Nucleus accumbens (tissue), 56 donors: ENCODE measurements at places on chromosomes 5 and 9.

DNA sequence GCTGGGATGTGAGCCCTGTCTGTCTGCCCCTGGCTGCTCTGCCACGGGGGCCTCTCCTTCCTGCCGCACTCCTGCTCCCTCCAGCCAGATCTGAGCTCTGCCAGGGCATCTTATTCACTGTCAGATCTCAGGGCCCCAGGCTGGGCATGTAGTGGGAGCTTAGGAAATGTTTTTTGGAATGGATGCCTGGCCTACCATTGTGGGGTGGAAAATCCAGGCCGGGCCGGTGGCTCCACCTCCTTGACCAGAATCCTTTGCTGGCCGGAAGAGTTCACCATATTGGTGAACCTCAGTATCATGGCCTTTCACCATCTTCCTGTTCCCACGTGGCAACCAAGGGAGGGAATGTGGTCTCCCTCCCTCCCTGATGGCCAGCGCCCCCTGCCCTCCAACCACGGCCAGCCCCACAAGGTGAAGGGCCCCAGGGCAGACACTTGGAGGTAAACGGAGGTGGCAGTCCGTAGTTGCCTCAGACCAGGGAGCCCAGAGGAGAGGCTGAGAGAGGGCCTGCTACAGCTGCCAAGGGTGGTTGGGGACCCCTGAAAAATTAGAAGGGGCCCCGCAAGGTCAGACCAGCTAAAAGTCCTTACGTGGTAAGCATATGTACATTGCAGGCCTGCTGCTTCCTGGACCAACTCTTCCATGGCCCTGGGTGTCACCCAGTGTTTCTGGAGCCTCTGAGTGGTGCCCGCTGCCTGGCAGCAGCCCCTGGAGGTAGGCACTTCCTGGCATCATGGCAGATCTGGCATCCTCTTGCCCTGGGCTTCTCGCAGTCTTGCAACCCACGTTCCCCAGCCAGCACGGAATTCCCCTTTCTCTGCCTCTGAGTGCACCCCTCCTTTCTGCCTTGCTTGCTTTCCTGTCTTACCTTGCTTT, 153.3 kb downstream of the RGS3 start:
- DNase-seq, result no peak

DNA sequence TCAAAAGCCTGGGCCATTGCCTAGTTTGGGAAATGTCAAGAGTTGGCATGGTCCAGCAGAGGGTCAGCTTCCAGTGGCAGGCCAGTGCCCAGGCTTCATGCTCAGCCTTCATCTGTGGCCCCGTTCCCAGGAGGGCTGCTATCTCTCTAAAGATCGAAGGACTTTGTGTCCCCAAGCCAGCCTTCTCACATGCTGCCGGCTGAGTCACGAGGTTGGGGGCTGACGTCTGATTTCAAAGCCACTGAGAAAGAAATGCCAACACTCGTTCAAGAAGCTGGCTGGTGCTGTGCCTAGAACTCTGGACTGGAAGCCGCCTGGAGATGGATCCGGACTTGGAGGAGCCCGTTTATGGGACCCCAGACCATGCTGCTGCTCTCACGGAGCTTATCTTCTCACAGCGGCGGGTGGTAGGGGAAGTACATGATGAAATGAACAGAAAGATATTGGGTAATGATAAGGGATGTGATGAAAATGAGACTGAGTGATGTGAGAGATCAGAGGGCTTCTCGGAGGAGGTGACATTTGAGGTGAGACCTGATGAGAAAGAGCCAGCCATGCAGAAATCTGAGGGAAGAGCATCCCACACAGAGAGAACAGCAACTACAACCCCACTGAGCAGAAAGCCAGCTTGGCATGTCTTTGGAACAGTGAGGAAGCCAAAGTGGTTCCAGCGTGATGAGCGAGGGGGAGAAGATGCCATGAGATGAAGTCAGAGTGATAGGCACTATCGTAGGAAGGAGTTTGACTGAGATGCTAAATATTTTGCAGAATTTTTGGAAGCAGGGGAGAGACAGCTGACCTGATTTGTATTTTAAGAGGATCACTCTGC, 54.9 kb upstream of the BOD1 start:
- peak; percentile 72 for DNase-seq

- no peak for DNase-seq
These were observed 33.4 kb downstream of the LPCAT1 start for GRCh38 chr5:1490376-1490775.

GRCh38 chr5:165187815-165188214, 1682.4 kb downstream of the MAT2B start:
- DNase-seq, result no peak

- no peak for DNase-seq
These were observed 77.3 kb upstream of the PLCXD3 start for GRCh38 chr5:41587668-41588067.

DNA sequence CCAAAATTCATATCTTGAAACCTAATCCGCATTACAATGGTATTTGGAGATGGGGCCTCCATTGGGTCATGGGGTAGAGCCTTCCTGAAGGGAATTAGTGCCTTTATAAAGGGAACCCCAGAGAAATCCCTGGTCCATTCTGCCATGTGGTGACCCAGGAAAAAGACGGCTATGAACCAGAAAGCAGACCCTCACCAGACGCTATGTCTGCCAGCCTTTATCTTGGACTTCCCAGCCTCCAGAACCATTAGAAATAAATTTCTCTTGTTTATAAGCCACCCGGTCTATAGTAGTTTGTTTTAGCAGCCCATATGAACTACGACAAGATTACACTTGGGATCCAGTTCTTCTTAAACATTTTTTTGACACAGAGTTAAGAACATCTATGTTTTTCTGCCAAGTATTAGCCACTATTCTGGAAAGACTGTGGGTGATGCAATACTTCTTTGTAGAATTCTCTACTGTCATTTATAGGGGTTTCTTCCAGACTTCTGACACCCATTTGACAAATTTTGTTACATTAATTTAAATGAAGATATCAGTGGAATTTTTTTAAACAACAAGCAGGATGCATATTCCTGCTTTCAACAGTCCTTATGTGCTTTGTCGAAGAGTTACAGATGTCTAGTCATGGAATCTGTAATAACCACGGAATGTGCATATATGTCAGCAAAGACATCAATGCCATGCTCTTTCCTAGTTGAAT, 572.4 kb downstream of the NR2F1-AS1 start:
- DNase-seq, result no peak

DNA sequence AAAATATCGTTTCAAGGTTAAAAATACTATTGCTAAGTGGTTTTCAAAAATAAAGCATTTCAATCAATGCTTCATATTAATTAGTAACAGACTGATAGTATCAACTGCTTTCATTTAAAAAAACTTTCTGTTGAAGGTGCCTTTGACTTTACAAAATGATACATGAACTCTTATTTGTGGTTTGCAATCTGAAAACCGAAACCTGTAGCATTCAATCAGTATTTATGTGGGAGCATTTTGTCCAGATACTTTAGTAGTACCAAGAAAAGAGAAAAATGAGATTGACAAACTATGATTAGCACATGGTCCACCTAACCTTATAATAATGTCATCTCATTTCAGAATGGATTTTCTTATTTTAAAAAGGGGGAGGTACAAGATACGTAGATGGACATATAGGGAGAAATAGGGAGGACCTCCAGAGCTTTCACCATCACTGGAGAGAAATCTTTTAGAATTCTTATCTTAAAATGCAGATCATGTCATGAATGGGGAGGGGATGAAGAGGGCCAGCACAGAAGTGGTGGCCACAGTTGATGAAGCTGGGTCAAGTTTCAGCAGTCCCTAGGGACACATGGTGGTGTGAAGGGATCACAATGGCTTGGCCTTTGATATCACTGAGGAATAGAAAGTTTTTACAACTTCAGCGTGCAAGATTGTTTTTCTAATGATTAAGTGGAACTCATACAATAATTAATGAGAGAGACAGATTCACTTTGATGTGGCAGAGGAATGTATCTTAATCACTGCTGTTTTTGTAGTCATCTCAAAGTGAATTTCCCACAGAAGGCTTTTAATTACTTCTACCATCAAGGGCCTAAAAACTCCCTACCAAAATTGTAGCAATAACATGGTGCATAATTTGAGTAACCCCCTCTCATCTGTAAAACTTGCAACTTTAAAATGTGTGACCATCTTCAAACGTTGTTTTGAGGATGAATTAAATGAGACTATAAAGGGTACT, 322.3 kb upstream of the EDIL3 start:
- no peak for DNase-seq

GRCh38 chr9:119298076-119298853, 71.0 kb downstream of the BRINP1 start:
- DNase-seq, result no peak

- no peak for DNase-seq
These were observed 72.0 kb downstream of the PDE8B start for GRCh38 chr5:77282337-77283027.

GRCh38 chr9:104386425-104387069, 117.5 kb upstream of the OR13F1 start:
- no peak for DNase-seq

- DNase-seq, result no peak
These were observed 453 bp upstream of the DOK3 start for GRCh38 chr5:177509991-177510566.

GRCh38 chr5:177984584-177985206, 11.3 kb downstream of the PROP1 start:
- no peak for DNase-seq

DNA sequence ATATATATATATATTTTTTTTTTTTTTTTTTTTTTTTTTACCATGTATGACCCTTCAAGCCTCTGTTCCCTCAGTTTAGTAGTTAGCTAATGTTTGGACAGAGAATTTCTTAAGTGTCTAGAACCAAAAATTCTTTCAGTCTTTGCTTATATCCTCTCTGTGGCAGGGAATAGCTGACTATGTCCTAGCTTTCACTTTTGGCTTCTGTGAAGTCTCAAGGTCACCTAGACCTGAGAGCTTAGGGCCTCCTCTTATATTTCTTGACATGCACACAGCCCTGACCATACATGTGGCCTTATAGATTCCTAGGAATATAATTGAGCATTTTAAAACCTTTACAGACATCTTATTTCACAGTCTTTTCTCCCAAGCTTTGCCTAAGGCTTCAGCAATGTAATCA, 930.8 kb upstream of the CDH9 start:
- DNase-seq, result no peak

GRCh38 chr5:169764018-169764378, 126.9 kb downstream of the DOCK2 start:
- no peak for DNase-seq
